Motor neuron (in vitro differentiated cells): ENCODE measurements at places on chromosomes 1 and 21. TPM values are rescaled to one million over a fixed set of nuclear protein-coding genes. Genes with fewer than 3 reads are reported as not detected.

- no peak for ATAC-seq
These were observed 1176.5 kb downstream of the NCAM2 start for GRCh38 chr21:22174746-22175145.

DNA sequence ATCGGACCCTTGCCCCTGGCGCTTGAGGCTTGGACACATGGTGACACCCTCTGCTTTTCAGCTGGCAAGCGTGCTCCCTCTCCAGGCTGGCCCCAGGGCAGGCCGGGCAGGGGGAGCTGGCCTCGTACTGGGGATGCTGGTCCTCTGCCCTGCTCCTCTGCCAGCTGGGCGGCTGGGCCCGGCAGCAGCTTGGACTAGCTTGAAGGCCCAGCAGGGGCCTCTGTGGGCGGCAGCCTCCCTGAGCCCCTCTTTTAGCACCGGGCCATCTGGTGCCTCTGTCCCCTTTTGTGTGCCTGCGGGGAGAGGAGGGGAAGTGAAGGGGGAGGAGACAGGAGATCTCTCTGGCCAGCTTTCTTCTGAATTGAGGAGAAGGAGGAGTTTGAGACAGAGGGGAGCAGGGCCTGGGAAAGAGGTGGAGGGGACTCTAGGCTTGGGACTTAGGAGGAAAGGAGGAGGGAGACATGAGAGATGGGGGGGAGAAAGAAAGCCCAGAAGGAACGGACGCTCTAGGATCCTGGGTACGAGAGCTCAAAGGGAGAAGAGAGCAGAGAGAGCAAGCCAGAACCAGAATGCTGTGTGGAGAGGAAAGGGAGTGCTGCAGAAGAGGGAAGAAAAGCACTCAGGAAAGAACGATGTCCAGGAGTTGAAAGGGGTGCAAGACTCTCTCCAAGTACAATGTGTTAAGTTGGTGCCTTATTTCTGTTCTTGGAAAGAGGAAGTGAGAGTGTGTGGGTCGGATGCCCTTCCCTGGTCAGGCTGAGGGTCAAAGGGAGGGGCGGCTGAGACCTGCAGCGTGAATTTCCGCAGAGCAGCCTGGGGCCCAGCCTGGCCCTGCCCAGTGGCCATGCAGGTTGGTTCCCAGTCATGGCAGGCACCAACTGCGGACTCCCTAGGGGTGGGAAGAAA, 40.3 kb downstream of the IER5 start:
- ATAC-seq, result peak; percentile 65

Gene FAM3B
- total RNA-seq, result 0.11 TPM in 1 of 2 replicates, not detected in the other

Gene FAM151A
- not detected in 2 replicates for total RNA-seq

Gene AMY1A
- total RNA-seq, result not detected in 2 replicates

GRCh38 chr1:60031146-60031545, 42.4 kb downstream of the C1orf87 start:
- ATAC-seq, result no peak

GRCh38 chr1:16440131-16440469, 424 bp upstream of the NECAP2 start:
- peak; percentile 22 for ATAC-seq

DNA sequence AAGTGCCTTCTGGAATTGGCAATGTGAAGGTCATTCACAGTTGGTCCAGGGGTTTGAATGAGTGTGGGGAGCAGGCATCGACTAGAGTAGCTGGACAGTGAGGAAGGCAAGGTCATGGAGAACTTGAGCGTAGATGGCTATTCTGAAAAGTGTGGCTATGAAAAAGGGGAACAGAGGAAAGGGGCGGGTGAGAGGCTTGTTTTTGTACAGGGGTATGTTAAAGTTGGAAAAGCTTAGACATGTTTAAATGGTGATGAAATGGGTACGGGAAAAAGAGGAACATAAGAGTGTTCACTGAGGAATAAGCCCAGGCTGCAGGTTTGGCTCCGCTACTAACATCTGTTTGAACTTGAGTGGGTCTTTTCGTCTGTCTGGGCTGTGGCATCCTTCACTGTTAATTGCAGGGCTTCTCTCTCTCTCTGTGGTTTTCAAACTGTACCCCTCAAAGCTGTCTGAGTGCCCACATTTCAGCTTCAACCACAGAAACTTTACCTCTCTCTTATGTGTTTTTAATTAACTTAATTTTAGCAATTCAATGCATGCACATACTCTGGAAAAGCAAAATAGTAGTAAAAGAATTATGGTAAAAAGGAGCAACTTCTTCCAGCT, 70.8 kb upstream of the COA6 start:
- ATAC-seq, result no peak

Gene SLC44A5
- 58.8 and 60.3 TPM in 2 replicates for total RNA-seq

DNA sequence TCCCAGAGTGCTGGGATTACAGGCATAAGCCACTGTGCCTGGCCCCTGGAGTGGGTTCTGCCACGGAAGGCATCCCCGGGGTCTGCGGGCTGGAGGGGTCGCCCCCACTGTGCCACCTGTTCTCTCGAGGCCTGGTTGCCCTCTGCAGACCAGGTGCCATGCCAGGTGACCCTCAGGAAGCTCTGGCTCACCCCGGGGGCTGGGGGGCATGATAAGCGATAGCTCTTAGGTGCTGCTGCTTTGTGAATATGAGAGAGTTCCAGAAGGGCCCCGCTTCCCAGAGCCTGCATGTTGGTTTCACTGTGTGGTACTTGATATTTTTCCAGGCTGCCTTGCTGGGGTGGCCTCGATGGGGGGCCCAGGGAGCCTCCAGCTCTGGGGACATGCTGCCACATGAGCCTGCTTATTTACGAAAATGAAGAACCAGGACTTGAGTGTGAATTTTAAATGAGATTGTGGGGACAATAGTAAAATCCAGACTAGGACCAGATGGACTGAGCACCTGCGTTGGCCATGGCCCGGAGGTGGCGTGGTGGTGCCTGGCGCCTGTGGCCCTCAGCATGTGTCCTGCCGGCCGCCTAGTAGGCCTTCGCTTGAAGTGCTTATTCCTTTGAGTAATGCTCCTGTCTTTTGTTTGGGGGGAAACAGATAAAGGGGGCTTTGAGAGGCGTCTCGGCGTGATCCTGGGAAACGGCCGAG, 7.3 kb downstream of the SKI start:
- ATAC-seq, result no peak

DNA sequence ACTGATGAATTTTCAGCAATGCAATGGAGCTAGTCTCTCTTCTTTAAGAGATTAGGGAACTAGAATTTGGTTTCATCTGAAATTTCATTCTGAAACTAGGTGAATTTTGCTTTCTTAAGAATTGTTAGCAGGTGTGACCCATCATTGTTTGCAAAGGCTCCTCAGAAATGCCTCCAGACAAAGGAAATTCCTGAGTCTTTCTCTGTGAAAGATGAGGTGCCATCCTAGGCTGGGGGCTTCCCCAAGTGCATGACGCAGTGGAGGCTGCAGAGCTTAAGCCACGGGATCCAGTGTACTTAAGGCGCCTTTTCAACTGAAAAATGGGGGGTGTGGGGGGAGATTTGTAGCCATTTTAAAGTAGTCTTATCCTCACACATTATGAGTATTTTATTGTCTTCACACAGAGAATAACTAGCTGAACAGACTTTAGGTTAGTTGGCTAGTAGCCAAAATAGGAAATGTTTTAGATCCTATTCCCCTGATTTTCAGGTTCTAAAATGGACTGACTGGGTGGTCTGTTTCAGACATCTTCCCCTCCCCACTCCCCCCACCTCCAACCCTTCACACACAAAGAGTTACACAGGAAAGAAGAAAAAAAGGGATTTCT, 202.0 kb downstream of the NFIA start:
- ATAC-seq, result no peak

Gene LCE2C
- not detected in 2 replicates for total RNA-seq

Gene C1orf141
- 0.09 and 0.13 TPM in 2 replicates for total RNA-seq

GRCh38 chr1:201481004-201481380, 12.0 kb upstream of the PHLDA3 start:
- no peak for ATAC-seq

DNA sequence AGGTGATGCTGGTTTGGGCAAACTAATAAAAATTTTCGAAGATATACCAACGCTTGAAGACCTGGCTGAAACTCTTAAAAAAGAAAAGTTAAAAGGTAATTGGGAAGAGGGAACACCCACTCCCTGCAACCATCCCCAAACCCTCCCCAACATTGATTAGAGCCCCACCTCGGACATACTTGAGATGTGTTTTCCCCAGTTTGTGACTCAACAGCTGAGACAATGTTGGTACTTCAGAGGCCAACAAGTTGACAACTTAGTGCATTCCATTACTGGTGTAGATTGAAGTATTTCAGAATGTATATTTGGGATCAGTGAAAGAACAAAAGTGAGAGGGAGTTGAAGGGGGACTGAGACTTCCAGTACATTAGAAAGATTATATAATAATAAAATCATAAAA, 5.1 kb downstream of the IFI16 start:
- ATAC-seq, result no peak

Gene CACHD1
- total RNA-seq, result 29.8 and 30.5 TPM in 2 replicates

DNA sequence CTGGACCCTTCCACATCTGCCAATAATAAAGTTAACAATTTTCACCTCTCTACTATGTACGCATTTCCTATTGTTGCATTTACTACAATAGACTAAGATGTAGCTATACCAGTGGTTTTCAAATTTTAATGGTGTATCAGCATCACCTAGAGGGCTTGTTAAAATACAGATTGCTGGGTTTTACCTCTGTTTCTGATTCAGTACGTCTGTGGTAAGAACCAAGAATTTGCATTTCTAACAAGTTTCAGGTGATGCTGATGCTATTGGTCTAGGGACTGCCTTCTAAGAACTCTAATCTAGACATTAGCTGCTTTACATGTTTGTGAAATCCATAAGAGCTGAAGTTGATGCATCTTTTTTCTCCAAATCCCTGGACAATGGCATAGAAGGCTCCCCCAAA, 59.7 kb downstream of the ERICH3 start:
- ATAC-seq, result no peak

Gene AMY1C
- total RNA-seq, result not detected in 2 replicates

DNA sequence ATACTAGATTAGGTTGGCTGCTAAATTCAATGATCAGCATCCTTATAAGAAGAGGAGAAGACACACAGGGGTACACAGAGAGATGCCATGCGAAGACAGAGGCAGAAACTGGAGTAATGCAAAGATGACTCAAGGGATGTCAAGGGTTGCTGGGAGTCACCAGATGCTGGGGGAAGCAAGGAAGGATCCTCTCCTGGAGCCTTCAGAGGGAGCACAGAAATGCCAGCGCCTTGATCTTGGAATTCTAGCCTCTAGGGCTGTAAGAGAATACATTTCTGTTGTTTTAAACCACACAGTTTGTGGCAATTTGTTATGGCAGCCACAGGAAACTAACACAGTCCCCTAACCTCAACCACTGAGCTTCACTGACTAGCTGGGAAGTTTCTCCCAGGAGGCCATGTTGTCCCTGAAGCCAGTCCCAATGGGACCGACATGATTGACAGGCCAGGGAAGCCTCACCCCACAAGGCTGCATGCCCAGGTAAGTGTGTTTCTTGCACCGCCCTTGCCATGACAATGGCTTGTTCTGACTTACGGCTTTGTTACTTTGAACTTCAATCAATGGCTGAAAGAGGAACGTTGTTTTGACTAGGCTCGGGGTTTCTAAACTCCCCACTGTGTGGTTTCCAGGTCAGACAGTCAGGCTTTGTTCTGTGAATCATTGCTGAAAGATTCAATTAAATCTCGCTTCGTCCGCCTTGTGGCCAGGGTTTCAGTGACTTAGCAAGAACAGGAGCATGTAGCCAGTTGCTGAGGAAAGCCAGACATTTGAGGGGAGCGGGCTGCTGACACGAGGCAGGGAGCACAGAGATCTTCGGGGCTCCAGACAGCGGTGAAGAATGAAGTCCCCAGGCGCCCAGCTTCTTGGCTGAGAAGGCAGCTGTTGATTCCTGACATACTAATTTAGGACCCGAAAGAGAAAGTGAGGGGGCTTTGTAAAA, 62.3 kb downstream of the RUNX1 start:
- ATAC-seq, result no peak
